NCI-H345 (cell line): ENCODE measurements at places on chromosomes 11 and 22.

GRCh38 chr22:44402196-44403111, 89.7 kb upstream of the SHISAL1 start:
- no peak for DNase-seq

- DNase-seq, result no peak
Measured at GRCh38 chr22:44547371-44547770, 49.3 kb upstream of the RTL6 start.

DNA sequence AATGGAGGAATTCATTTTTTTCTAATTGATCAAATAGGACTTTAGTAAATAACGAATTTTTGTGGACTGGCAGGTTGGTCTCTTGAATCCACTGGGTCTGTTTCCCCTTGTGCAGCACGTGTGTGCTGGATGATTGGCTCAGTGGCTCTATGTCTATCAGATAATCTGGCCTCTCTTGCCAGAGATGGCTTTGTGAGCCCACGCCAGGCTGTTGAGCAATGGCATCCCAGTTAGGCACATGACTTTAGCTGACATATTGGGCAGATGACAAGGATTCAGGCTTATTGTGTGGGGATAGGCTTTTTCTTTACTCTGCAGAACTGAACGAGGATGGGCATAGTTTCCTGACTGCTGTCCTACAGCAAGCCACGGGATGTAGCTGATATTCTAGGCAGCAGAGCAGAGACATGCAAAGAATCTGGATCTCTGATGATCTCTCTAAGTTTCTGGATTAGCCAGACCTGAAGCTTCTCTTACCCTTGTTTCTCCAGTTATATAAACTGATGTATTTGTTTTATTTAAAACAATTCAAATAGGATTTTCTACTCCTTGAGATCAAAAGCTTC, 144.9 kb downstream of the ARHGAP42 start:
- DNase-seq, result no peak

- no peak for DNase-seq
Measured at GRCh38 chr22:19242699-19243098, 48.8 kb downstream of the CLTCL1 start.

GRCh38 chr11:112523477-112523876, 262.8 kb upstream of the PLET1 start:
- DNase-seq, result peak; percentile 79

- no peak for DNase-seq
Measured at GRCh38 chr11:68322052-68322430, 9.7 kb downstream of the LRP5 start.

- no peak for DNase-seq
Measured at GRCh38 chr11:65206441-65206841, 24.7 kb downstream of the CAPN1 start.

- DNase-seq, result no peak
Measured at GRCh38 chr11:26493616-26494015, 78.4 kb downstream of the MUC15 start.

DNA sequence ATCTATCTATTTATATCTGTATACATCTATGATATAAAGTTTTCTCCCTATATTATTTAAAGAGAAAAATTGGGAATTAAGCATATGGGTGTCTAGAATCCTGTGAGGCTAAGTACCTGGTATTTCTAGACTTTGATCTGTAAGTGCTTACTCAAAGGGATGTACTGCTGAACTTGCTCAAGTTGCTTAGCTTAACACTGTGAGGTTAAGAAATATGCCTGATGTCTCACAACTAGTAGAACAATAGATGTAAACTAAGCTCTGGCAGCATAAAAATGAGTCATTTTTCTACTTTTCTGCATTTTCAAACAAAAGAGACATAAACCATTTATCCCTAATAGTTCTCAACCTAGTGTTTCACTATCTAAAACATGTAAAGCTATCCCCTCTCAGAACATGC, 744.4 kb upstream of the ANO3 start:
- DNase-seq, result no peak

GRCh38 chr11:82992223-82992622, 79.5 kb downstream of the RAB30 start:
- DNase-seq, result no peak

GRCh38 chr22:47826016-47826415, 1063.6 kb downstream of the TBC1D22A start:
- DNase-seq, result no peak

GRCh38 chr11:134266841-134267251, 9.3 kb upstream of the GLB1L3 start:
- DNase-seq, result no peak
